Fibroblast of the aortic adventitia (primary cell): ENCODE measurements at places on chromosomes 6 and 20.

GRCh38 chr20:42179768-42180167, 561.6 kb upstream of the CHD6 start:
- no peak for DNase-seq

GRCh38 chr6:118559659-118560058, 11.6 kb downstream of the PLN start:
- DNase-seq = no peak

GRCh38 chr6:44829836-44830235, 442.3 kb downstream of the CDC5L start:
- no peak for DNase-seq

GRCh38 chr6:150685860-150686259, 86.2 kb downstream of the PLEKHG1 start:
- no peak for DNase-seq

GRCh38 chr6:141164042-141164743, 968.5 kb upstream of the GJE1 start:
- no peak for DNase-seq

GRCh38 chr6:148472171-148473105, 129.8 kb downstream of the SASH1 start:
- peak; percentile 7 for DNase-seq

DNA sequence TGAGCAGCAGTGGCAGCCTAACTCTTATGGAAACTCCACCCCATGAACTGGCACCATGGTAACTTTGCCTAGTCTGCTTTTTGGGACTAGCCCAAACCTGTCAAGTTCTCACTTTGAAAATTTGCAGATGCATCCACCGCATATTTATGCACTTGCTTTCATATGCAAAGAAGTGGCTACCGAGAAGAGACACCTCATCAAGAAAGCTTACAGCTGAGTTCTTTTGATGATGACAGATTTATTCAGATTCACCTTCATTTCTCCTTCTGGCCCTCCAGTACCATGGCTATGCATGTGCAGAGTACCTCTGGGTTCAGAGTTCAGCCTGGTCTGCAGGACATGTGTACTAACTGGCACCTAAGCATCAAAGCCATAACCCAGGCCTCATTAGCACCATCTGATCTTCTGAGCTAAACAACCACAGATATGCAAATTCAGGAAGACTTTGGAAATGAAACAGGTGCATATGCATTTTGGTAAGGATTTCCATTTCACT, 154.3 kb upstream of the TENT5A start:
- DNase-seq = no peak

DNA sequence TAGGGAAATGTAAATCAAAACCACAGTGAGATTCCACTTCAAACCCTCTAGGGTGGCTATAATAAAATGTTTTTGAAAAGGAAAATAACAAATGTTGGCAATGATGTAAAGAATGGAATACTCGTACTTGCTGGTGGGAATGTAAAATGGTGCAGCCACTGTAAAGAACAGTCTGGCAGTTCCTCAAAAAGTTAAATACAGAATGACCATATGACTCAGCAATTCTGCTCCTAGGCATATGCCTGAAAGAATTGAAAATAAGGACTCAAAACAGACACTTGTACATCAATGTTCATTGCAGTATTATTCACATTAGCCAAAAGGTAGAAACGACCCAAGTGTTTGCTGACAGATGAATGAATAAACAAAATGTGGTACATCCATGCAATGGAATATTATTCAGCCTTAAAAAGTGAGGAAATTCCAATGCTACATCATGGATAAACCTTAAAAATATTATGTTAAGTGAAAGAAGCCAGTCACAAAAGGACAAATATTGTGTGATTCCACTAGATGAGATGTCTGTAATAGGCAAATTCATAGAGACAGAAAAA, 10.2 kb upstream of the RNF114 start:
- DNase-seq = no peak

- no peak for DNase-seq
Measured at GRCh38 chr20:33826270-33826897, 15.2 kb downstream of the CHMP4B start.

GRCh38 chr20:58150772-58151171, 77.7 kb downstream of the ANKRD60 start:
- DNase-seq = no peak

DNA sequence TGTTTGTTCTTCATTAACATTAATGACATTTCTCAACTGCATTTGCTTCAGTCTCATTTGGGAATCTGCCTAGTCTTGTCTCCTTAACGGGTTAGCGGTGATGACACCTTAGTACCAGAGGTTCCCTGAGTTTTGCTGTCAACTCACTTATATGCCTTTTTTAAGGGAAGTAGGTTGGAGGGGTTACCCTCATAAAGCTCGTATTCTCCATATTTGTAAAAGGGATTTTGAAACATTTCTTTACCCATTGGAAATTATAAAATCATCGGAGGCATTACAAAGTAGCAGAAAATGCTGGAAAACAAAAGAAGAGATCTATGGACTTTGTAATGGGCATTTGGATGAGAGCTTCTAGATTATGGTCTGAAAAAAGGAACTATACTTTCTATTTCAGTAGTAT, 88.7 kb upstream of the PRDM1 start:
- DNase-seq = no peak

- no peak for DNase-seq
Measured at GRCh38 chr20:57656252-57656820, 36.1 kb upstream of the ZBP1 start.

GRCh38 chr6:89975991-89976693, 81.9 kb downstream of the GJA10 start:
- no peak for DNase-seq

- DNase-seq = no peak
Measured at GRCh38 chr6:44235269-44235668, 11.6 kb upstream of the HSP90AB1 start.

DNA sequence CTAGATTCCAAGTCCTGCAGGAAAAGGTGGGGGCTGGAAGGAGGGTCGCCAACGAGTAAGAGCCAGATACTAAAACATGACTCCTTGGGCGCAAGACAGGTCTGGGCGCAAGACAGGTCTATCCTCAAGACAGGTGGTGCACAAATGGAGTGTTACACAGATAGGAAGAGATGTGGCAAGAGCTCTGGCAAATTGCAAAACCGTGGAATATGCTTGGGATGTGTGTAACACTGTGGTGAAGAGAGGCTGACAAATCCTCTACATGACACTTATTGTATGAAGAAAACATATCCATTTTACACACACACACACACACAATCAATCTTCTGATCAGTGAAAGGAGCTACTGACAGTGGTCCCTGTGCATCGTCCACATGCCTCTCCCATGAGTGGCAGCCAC, 77.6 kb downstream of the TBC1D7 start:
- DNase-seq = no peak

- no peak for DNase-seq
Measured at GRCh38 chr6:31725502-31726350, 2.6 kb downstream of the MPIG6B start.
